ENCODE measurements at places on chromosomes 16 and 17.

GRCh38 chr17:2990396-2990795 lies 73.0 kb downstream of the OR1D5 start:
- no peak for DNase-seq

DNA sequence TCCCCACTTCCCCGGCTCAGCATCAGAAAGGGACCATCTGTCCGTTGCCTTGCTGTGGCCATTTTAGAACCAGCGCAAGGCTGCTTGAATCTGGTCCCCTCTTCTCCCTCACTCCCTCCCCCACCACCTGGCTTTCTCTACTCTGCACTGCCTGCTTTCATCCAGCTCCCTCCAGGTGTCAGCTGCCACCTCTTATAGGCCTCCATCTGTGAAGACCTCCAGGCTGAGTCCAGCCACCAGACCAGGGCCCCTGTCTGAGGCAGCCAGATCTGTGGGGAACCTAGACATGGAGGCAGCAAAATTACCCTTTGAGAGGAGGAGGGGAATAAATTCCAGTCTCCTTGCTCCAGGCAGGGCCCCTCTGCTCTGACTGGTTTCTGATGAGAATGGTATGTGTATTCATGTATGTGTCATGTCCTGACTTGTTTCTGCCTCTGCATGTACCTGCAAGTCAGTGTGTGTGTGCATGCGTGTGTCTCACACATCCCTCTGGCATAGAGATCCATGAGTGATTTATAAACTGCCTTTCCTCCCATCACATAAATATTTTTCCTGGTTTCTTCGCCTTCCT lies 21.1 kb downstream of the MINK1 start:
- DNase-seq: no peak

- no peak for DNase-seq
Observed at GRCh38 chr17:28646039-28646754, 1.2 kb upstream of the BLTP2 start.

DNA sequence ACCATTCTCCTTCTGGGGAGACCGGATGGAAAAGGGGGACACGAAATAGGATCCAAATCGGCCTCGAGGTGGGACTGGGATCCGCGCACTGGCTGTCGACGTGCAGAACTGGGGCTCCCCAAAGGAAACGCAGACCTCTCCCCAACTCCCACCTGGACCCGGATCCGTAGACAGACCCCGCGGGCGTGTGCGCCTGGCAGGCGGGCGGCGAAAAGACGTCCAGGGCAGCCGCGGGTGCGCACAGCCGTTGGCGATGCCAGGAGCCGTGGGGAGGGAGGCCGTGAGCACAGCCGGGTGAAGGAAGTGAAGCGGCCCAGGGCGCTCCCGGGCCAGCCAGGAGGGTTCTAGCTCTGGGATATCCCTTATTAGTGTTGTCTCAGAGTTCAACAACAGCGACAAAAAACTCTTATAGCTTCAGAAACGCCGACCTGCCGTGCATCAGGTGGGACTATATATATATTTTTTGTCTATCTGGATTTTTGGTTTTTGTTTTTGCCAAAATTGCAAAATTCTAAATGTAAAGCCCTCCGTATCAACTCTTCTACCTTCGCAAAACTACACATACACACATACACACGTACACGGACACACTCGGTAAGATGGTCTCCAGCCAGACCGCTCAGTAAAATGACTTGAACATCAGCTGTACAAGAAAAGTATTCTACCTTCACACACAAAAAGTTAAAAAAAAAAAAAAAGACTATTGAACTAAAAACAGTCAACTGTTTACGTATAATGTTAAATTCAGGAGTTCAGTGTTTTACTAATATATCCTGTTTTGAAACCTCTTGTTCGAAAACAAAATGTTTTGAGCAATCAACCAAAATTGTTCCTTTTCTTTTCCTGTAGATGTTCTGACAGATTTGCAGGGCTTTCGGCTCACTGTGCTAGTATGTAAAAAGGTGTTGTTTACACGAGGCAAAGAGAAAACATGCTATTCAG lies 5.2 kb upstream of the AATF start:
- no peak for DNase-seq

- DNase-seq: no peak
Observed at GRCh38 chr17:41483991-41484826, 3.3 kb upstream of the KRT35 start.

DNA sequence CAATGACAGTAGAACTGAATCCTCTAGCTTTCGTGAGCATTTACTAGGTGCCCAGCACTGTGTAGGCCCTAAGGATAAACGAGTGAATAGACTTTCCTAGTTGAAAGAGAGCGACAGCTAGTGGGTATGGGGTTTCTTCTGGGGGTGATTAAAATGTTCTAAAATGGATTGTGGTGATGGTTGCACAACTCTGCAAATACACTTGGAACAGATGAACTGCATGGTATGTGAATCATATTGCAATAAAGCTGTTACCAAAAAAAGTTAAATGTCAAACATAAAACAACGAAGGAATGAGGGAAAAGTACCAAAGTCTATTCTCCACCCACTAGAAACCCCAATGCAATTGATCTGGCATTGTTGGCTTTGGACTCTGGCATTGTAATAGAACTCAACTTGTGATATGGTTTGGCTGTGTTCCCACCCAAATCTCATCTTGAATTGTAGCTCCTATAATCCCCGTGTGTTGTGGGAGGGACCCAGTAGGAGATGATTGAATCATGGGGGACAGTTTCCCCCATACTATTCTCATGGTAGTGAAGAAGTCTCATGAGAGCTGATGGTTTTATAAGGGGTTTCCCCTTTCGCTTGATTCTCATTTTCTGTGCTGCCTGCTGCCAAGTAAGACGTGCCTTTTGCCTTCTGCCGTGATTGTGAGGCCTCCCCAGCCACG lies 70.5 kb downstream of the MARF1 start:
- DNase-seq: no peak

DNA sequence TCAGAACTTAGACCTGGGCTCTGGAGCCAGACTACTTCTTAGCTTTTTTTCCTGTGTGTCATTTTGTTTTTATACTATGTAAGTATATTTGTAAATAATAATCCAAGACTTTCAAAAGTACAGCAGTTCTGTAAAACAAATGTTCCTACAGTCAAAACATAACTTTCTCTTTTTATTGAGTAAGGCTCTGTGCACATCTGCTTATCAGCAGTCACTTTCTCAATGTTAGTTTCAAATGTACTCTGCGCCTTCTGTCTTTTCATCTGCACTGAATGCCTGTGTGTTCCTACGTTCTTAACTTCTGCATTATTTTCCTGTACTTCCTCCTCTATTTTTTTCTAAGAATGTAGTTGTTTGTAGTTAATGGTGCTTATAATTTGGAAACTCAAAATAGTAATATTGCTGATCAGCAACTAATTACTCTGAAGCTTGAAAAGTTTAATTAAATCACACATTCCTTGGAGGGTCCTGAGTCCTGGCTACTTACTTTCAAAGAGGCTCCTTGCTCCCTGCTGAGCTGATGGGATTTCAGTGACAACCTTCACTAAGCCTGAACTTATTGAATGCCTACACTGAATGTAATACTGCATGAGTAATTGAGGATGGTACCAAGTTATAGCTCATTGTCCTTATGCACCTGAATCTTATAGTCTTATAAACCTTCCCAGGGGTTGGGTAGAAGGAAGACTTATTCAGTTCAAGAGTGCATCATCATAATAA lies 329.9 kb downstream of the KCNJ2 start:
- no peak for DNase-seq

DNA sequence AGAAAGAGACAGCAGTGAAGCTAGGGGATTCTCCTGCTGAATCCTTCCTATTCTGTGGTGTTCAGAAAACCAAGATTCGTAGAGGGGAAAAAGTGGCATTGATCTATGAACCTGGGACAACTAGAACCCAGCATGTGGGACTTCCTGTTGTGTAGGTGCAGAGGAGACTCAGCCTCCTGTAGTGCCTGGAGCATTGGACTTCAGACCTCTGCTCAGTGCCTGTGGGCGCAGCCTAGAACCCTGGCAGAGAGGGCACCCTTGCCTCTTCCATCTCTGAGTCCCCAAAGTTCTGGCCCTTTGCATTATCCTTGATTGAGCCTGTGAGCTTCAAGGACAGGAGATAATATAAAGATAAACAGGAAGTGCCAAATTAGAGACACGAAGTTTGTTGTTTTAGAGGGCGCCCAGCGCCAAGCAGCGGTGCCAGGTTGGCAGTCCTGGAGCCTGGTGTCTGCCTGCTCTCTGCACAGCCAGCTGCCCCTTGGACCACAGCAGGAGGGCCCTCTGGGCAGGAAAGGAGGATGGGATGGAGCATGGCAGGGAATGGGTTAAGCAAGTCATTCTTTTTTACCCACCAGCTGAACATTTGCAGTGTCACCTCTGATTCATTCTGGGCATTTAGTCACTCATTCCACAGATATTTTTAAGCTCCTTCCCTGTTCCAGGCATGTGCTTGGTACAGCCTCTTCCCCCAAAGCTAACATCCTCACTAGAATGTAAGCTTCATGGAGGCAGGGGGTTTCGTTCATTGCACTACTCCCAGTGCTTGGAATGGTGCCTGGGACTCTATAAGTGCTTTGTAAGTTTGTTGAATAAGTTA lies 11.9 kb upstream of the SP6 start:
- peak; percentile 91 for DNase-seq
